ENCODE measurements at places on chromosomes 16 and 17.

GRCh38 chr16:79257953-79258490, 342.5 kb downstream of the MAF start:
- DNase-seq, result no peak

DNA sequence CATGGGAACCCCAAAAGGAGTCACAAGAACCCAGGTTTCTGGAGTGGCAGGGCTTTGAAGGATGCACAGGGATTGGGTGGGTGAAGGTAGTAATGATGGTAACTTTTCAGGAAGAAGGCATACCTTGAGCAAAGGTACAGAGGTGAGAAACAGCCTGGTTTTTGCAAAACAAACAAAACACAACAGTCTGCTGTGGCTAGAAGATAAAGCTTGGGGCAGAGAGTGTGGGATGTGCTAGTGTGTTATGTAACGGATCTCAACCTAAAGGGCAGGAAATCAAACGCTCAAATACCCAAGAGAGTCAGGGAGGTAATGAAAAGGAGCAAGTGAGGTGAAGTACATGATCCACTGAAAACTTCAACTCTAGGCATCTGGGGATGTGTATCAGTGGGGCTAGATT, 4.6 kb downstream of the PTGES3L start:
- DNase-seq, result no peak

GRCh38 chr16:75913958-75914357, 187.7 kb upstream of the CPHXL start:
- DNase-seq, result no peak

- DNase-seq, result no peak
Measured at GRCh38 chr17:66355510-66355909, 53.1 kb downstream of the PRKCA start.

DNA sequence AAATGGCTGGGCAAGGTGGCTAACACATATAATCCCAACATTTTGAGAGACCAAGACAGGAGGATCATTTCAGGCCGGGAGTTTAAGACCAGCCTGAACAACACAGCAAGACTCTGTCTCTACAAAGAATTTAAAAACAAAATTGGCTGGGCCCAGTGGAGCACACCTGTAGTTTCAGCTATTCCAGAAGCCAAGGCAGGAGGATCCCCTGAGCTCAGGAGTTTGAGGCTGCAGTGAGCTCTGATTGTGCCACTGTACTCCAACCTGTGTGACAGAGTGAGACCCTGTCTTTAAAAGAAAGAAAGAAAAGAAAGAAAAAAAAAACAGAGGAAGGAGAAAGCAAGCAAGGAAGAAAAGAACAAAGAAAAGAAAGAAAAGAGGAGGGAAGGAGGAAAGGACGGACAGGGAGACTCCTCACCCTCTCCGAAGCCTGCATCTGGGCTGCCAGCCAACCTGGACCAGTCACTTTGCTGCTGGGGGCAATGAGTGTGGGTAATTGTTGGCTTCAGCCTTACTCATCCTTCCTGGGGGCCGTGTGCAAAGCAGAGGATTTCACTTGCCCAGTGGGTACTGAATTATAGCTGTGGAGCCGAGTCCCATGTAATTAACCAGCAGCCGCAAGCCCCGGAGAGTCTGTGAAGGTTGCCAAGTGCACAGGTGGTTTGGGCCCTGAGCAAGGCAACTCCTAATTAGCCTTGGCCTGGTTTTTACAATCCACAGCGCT, 6.7 kb upstream of the MT4 start:
- DNase-seq, result no peak

- DNase-seq, result no peak
Measured at GRCh38 chr17:77548967-77549366, 408.2 kb downstream of the SEC14L1 start.

GRCh38 chr17:21539146-21539545, 153.2 kb upstream of the KCNJ18 start:
- DNase-seq, result no peak

GRCh38 chr16:23081675-23082119, 67.6 kb downstream of the USP31 start:
- no peak for DNase-seq

DNA sequence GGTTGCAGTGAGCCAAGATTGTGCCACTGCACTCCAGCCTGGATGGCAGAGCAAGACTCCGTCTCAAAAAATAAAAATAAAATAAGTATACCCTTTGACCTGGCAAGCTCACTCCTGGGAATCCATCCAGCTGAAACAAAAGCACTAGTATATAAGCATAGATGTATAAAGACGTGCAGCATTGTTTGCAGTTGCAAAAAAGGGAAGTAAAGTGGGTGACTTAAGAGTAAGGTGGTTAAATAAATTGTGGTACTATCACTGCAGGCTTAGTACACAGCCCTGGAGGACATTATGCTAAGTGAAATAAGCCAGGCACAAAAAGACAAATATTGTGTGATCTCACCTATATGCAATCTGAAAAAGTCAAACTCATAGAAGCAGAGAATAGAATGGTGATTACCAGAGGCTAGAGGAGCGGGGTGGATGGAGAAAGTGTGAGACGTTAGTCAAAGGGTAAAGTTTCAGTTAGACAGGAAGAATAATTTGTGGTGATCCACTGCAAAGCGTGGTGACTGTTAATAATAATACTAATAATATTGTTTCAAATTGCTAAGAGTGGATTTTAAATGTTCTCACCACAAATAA, 113.0 kb downstream of the MYO1D start:
- DNase-seq, result no peak

DNA sequence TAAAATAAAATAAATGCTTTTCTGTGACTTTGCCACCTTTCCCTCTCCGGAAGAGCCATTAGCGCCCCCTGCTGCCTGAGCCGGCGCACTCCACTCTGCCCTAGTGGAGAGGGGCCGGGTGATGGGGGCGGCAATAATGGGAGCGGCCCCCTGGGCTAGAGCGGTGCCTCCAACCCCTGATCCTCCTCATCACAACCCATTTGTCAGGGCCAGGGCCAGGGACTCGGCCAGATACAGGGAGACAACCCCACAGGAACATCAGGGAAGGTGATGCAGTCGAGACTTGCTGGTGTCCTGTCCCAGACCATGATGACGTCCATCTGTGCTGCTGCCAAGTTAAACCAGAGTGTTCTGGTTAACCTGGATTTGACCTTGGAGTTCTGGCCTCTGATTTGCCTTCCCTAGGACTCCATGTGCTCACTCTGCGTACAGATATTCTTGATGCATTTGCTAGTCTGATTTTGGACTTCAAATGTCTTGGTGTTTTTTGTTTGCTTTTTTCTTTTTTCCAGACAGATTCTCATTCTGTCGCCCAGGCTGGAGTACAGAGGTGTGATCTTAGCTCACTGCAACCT, 46.1 kb upstream of the BPTF start:
- DNase-seq, result peak; percentile 83

GRCh38 chr16:648071-648780, 939 bp upstream of the WDR90 start:
- peak; percentile 59 for DNase-seq

Measured in HEK293T (cell line).